ENCODE measurements at places on chromosomes 5 and 9.

DNA sequence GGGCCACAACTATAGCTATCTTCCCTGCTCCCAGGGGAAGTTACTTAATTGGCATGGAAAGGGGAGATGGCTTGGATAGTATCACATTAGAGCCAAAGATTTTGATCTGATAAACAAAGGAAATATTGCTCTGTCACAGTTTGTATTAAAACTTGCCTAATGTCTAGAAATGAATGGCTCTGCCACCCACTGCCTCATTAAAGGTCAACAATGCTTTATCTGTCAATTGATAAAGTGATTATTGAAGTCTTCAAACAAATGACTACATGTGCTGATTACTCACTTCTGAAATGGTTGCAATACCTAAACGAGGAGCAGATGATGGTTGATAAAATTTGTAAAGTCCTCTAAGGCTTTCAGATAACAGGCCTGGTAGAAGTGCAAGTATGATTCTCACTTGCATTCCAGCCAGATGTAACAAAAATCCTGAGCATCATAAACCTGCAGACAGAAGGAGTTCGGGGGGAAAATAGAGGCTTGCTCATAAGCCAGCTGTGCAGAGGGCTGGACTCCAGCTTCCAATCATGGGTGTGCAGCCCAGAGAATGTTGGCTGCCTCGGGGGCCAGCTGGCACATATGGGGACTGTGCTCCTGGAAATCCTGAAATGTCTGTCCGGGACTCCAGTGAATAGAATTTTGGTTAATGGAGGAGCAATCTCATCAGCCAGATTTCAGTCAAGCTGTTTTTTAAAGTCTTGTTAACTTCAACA lies 200.5 kb upstream of the SLC27A6 start:
- no peak for DNase-seq

DNA sequence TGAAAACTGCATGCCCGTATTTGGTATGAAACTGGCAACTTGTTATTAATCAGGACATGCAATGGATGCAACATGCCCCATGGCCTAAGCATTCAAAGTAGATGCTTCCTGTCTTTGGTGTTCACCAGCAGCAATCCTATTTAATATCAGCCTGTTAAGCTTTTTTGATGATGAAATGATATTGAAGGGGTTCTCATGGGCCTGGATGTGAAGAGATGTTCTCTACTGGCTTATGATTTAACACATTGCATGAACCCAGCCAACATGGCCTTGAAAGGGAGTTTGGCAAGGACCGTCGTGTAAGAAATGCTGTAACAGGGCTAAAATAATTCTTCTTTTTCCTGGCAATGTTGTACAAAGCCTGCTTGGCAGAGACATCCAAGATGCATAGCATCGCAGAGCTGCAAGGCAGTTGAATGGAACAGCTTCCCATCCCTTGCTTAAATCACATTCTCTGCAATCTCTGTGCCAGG lies 111.2 kb downstream of the SMARCA2 start:
- no peak for DNase-seq

- DNase-seq = no peak
These were observed 603 bp downstream of the PPIP5K2 start for GRCh38 chr5:103120607-103121200.

GRCh38 chr9:84928419-84928818 lies 258.9 kb downstream of the NTRK2 start:
- DNase-seq = no peak

DNA sequence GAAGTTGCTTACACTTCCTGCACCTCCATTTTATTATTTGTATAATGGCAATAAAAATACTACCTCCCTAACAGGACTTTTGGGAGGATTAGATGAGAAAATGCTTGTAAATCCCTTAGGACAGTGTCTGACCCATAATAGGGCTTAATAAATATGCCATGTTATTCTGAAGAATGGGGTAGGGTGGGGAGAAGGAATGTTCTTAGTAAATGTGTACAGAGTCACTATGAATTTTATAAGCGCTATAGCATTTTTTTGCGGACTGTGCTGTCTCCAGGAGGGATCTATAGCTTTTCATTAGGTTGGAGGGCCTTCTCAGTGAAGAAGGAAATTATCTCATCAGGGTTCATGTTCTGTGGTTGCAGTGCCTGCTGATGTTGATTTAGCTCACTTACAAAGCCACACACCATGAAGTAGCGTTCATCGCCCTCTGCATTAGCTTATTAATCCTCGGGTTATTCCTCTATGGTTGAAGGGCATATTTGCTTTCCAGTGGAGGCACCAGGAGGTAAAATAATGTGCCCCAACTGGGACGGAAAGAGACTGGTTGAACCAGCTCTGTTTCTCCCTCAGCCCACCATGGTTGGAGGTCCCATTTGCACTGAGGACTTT lies 497.1 kb downstream of the ARHGEF28 start:
- no peak for DNase-seq

DNA sequence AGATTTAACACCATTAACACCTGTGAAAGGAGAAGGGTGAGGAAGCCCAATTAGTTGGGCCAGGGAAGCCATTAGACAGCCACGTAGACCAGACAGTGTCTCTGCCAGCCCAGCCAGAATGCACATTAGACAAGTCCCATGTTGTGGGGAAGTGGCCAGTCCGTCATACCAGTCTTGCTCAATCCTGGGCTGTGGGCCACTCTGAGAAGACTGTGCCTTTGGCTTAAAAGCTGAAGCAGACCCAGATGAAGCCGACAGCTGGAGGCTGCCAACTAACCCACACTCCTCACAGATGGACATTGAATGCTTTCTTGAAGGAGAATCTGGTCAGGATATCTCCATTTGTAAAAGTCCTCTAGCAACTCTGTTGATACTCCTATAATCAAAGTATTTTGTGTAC lies 128.5 kb downstream of the CHSY3 start:
- DNase-seq = no peak

DNA sequence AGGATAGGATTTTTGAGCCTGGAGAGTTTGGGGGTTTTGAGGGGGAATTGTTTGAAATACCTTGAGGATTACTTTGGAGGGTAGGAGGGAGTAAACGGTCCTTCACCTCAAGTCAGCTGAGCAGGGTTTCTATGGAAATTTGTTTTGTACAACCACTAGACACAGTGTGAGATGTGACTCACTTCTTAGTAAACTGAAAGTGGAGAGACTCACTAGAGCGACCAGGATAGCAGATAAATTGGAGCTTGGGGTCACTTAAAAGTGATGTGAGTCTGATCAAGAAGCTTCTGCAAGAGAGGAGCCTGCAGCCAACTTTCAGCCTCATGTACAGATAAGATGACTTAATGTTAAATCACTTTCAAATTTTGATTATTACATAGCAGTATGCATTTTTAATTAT lies 1945.9 kb upstream of the NUDT12 start:
- no peak for DNase-seq

- no peak for DNase-seq
These were observed 20.1 kb downstream of the IPO11 start for GRCh38 chr5:62432621-62433064.

DNA sequence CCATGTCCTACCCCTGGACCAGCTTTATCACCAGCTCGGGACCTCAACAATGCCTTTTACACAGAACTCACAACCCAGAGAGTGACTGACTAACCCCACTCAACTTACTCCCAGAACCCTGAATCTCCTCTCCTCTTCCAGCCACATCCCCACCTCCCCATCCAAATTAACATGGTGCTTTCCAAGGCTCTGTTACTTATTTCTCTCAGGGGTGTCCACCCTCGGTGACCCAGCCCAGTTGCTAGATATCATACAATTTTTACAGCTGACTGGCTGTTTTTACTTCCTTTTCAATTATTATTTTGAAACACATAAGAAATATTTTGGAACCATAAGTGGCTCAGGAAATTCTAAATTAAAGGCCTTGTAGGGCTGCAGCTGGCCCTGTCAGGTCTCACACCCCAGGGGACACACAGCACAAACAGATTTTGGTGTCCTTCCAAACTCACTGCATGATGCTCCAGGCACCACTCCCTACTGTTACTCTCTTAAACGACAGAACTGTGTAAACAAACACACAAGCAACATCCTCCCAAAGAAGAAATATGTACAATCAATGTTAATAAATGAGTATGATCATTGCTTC lies 180.6 kb downstream of the ADAMTS12 start:
- no peak for DNase-seq

DNA sequence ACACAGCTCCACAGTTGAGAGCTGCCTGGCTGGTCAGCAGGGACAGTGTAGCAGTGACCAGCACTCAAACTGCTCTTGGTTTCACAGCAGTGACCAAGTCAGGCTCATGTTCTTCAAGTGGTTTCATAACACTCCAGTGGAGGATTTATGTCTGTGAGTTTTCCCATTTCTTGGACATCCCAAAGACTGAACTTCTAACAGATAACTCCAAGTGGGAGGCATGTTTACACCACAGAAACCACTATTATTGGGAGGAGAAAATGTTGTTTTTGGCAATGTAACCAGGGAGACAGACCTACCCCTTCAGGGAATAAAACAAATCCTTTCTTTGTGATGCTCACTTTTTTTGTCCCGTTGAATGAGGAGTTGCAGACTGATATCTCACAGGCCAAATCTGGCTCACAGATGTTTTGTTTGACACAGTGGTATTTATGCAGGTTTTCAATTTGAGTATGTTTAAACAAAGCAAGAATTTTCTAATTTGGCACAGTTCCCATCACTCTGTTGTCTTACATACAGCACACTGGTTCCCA lies 141.5 kb downstream of the RMI1 start:
- DNase-seq = no peak

- no peak for DNase-seq
These were observed 17.8 kb downstream of the PPARGC1B start for GRCh38 chr5:149747833-149748366.

- no peak for DNase-seq
These were observed 20.6 kb downstream of the TBC1D9B start for GRCh38 chr5:179887095-179887494.

GRCh38 chr9:118721276-118721675 lies 648.0 kb downstream of the BRINP1 start:
- DNase-seq = no peak

GRCh38 chr9:114898741-114899140 lies 31.6 kb downstream of the TNFSF8 start:
- DNase-seq = peak; percentile 15

GRCh38 chr5:4547547-4547946 lies 592.6 kb upstream of the ADAMTS16 start:
- no peak for DNase-seq

DNA sequence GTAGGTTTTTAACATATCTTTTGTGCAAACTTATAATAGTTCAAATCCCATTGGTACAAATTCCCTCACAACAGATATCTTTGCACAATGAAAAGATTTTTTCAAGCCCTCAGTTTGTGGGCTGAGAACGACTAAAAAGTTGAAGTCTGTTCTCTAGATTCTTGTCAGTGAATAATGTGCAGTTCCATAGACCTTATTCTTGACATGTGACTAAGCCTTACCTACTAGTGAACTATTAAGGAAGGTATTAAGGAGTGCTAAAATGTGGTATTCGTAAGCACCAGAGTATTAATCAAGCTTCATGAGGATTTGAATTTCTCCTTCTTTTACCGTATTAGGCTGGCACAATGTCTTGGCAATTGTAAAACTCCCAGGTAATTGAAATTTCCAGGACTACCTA lies 205.6 kb upstream of the DMRTA1 start:
- no peak for DNase-seq

DNA sequence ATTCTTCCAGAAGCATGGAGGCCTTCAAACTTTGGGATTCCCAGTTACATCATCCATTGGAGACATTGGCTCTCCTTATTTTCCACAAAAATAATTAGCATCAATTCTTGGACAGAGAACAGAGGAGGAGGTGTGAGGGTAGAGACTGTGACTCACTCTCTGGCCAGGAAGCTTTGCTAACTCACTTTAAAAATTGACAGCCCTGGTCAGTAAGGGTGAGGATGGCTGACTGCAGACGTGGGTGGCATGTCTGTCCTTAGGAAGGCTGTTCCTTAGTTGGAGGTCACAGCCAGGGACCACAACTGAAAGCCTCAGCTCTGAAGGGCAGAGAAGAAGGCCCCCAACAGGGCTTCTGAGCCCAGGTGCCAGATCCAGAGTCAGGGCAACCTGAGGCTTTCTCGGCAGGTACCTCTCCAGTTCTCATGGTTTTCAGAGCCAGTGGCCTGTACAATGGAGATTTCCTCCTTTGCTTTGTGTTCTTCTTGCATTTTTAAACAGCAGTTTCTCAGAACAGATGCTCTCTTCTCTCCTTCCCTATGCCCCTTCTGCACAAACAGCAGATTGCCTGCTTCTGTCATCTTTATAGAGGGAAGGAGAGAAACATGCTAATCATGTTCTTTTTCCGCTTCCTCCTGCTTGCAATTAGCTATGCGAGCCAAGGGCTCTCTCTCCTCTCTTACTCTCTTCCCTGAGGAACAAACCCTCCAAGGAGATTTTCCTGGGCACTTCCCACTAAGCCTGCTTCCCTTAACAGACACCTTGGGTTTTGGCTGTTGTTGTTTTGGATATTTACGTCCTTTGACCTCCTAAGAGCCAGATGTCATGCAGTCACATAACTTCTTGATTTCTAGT lies 92.5 kb upstream of the ZNF366 start:
- DNase-seq = no peak

GRCh38 chr5:180649297-180650039 lies at the start of gene FLT4:
Gene FLT4 (minus strand): TSS chr5:180649600. CDS start chr5:180649545, 55 bp downstream.
- no peak for DNase-seq

GRCh38 chr9:112615584-112616266 lies 102.2 kb downstream of the INIP start:
- no peak for DNase-seq

DNA sequence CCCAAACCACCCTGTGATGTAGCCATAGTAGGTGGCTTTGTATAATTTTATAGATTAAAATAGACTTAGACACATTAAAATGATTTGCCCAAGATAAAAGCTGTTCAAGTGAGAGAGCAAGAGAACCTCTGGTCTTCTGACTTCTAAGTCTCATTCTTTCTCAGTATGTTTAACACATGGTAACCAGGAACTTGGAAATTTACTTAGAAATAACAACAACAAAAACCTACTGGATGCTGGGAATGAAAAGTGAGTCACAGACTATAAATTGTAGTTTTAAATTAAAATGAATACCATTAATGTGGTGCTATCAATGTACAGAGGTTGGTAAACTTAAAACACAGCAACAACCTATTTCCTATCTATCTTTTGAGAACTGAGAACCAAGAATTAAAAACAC lies 30.4 kb downstream of the HMGCR start:
- no peak for DNase-seq

- DNase-seq = no peak
These were observed 138.1 kb downstream of the ARRDC3 start for GRCh38 chr5:91245074-91245452.

DNA sequence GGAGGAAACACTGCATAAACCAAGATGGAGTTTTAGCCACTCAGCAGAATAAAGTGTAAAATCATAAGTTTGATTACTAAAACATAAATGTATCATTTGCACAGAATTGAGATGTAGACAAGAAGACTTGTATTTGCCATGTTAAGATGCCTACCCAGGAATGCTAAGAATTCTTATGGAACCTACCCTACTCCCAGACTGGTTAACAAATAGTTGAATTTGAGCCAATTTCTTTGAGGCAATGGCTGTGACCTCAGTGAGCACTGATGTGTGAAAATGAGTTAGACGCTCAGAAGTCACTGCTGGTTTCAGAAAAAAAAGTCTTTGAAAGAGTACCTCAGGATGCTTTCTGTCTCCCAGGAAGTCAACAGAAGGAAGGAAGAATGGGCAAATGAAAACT lies 95.6 kb downstream of the ESM1 start:
- DNase-seq = no peak
